Hematopoietic multipotent progenitor cell treated with erythropoietin and hydrocortisone succinate and interleukin-3 and kit ligand, for 15 days (in vitro differentiated cells): ENCODE measurements at places on chromosomes 1 and 21.
A peak's percentile ranks its signal among the peaks of the same experiment; 100 is the strongest.

DNA sequence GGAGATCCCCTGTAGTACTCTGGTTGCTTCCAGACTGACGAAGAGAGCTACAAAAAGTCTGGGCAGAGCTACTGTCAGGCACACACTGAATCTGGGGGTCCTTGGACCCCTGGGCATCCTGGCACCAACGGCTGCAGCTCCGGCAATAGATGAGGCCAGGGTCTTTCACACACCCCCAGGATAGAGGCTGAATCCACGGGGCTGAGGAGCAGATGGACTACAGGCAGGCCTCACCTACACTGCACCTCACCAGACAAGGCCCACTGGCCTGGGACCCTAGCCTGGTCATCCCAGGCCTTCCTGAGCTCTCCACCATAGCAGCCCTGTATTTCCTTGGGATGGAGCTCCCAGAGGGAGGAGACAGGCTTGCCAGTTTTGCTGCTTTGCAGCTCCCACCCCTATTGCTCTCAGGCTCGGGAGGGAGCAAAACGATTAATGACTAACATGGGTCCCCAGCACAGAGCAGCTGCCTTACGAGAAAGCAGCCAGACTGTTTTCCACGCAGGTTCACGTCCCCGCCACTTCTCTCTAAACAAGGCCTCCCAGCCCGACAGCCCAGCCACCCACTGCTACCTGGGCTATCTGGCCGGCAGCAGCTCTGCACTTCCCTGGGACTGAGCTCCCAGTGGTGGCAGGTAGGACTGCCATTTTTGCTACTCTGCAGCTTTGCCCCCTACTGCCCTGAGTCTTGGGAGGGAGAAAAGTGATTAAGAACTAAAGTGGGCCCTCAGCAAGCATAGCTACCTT lies 1022.5 kb upstream of the ADGRL2 start:
- DNase-seq, result no peak

DNA sequence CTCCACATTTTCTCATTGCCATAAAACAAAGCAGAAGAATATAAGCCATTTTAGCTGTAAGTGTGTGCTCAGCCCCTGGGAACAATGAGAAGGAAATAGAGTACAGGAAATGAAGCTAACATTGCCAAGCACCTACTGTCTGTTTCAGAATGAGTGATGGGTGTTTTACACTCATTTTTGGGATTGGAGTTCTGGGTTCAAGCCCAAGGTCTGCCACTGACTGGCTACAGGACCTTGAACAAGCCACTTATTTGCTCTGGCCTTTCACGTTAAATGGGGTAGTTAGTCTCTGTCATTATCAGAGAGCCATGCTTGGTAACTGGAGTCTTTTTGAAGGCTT lies 80.7 kb upstream of the KAZN start:
- no peak for DNase-seq

DNA sequence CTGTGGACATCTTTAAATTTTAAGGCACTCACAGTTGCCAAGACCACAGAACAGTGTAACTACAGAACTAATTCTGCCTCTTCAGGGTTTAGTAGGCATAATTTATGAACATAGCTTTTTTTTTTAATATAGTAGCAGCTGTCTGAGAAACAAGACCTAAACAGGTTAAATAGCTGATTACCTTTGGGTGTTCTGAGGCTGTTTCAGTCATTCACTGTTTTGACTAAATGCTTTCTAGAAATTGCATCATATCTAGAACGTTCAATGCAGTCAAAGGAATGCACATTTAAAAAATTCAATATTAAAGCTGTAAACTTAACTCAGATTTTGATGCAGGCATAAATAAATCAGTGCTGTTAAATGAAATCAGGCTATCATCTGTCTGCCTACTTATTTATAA lies 101.6 kb downstream of the BRINP3 start:
- no peak for DNase-seq

DNA sequence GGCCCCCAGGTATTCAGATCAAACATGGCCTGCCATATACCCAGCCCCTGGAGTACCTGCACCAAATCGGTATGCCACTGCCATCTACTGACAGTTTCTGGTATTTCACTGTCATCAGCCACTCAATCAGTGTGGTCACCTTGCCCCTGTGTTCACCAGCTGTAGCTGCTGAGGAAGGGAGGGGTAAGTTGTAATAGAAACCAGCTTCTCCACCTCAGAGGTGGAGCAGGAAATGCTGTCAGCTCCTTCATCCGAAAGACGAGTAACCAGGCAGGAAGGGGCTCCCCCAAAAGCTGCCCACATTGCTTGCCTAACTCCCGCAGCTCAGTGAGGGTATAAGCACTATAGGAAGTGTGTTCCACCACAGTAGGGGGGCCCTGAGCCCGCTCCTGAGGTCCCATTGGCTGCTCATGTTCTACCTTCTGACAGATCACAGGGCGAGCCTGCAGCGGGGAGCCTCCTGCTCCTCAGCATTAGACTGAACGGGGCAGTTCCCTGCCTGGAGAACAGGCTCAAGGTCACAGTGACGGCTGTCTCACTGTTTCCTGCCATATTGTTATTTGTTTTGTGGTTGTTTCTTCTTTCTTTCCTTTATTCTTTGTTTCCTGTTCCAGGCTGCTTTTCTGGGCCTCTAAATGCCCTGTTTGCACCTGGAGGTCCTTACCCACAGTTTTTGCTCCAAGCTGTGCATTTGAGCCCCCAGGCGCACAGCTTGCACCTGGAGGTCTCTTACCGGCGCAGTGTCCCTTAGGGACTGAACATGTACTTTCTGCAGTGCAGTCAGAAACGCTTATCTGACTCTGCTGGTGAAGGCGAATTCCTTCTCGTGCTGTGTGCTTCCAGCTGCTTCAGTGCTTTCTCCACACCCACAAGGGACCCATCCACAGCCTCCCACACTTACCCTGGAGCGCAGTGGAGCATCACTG lies 1638.3 kb downstream of the MRPL39 start:
- peak; percentile 10 for DNase-seq

DNA sequence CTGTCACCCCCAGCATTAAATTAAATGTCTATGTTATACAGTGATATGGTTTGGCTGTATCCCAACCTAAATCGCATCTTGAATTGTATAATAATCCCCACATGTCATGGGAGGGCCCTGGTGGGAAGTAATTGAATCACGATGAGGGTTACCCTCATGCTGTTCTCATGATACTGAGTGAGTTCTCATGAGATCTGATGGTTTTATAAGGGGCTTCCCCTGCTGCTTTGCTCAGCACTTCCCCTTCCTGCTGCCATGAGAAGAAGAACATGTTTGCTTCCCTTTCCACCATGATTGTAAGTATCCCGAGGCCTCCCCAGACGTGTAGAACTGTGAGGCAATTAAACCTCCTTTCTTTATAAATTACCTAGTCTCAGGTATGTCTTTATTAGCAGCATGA lies 445.7 kb downstream of the MRPL39 start:
- no peak for DNase-seq

- DNase-seq, result no peak
These were observed 591.7 kb downstream of the PLPP3 start for GRCh38 chr1:55987491-55988249.

DNA sequence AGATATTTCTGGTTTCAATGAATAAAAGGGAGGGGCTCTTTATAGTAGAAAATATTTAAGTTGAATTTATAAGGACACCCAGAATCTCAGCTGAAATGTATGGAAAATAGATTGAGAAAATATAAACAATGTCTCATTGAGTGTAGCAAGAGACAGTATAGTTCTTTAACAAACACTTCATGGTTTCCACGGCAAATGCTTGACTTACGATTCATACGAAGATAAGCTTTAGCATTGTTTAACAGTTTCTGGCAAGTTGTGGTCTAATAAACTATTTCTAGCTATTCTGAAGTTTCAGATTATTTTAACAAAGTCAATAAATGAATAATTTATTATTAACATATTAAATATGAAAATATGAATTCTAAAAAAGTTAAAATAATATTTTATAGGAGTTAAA lies 1419.4 kb downstream of the KCNT2 start:
- DNase-seq, result no peak

DNA sequence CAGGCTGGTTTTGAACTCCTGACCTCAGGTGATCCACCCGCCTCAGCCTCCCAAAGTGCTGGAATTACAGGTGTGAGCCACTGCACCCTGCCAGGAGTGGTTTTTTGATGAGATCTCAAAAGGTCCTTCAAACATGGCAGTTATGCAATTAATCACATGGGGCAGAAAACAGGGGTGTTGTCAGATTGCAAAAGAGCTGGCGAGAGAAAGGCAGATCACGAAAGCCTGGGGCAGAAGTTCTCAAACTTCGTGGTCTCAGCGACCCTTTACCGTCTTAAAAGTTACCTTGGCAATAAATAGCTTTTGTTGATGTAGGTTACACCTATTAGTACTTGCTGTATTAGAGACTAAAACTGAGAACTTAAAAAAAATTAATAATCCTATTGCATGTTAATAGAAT lies 16.1 kb downstream of the CNR2 start:
- no peak for DNase-seq

GRCh38 chr1:214537872-214538473 lies 13.4 kb downstream of the PTPN14 start:
- DNase-seq, result no peak

DNA sequence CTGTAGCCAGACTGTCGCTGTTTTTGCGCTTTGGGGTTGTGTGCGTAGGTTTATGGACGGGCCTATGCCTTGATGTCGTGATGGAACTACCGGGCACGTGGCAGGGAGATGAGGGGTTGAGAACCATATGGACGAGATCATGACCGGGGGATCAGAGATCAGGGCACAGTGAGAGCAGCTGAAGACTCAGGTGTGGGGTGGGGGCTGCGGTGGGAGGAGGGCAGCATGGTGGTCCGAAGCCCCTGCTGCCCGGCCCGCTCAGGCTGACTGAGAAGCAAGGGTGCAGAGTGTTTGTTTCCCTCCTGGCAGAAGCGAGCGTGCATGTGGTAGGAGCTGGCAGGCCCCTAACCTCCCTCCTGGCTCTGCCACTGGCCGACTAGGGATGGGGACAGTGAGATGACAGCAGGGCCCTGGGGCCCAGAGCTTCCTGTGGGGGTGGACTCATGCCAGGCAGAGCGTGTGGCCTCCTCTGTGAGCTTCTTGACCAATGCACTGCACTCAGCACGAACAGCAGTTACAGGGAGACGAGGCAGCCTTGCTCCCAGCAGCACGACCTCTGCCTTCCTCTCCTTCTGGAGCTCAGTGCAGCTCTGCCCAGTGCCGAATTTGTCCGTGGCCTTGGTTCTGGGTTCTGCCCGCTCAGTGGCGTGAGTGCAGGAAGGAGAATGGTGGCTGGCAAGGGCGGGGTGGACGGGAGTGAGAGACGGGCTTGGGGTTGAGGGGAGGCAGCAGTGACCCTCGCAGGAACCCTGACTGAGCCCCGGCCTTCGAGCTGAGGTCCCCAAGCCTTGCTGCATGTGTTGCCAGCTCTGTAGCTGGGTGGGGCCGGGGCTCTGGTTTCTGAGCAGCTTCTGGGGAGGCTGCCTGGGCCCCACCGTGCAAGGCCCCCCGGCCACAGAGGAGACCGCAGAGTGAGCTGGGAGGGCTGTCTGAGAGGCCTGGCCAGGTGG lies 22.2 kb upstream of the LRRC3 start:
- DNase-seq, result no peak

GRCh38 chr1:23475641-23476040 lies 8.3 kb downstream of the ASAP3 start:
- DNase-seq, result no peak

GRCh38 chr1:85484264-85484663 lies 19.3 kb upstream of the DDAH1 start:
- no peak for DNase-seq

DNA sequence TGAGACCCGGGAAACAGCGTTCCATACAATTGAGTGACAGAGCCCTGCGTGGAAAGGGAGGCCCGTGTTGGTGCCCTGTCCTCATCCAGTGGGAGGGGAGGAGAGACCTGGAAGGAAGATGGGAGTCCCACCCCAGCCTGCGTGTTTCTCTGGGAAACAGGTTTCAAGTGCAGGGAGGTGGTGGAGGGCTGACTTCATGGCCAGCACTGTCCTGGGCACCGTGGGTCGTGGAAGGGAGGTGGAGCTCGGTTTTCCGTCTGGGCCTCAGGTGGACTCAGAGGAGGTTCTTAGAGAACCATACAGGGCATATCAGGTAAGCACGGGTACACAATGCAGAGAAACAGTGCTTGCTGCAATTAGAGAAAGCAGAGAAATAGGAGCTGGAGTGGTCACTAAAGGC lies 222.6 kb downstream of the CAMTA1 start:
- DNase-seq, result no peak

DNA sequence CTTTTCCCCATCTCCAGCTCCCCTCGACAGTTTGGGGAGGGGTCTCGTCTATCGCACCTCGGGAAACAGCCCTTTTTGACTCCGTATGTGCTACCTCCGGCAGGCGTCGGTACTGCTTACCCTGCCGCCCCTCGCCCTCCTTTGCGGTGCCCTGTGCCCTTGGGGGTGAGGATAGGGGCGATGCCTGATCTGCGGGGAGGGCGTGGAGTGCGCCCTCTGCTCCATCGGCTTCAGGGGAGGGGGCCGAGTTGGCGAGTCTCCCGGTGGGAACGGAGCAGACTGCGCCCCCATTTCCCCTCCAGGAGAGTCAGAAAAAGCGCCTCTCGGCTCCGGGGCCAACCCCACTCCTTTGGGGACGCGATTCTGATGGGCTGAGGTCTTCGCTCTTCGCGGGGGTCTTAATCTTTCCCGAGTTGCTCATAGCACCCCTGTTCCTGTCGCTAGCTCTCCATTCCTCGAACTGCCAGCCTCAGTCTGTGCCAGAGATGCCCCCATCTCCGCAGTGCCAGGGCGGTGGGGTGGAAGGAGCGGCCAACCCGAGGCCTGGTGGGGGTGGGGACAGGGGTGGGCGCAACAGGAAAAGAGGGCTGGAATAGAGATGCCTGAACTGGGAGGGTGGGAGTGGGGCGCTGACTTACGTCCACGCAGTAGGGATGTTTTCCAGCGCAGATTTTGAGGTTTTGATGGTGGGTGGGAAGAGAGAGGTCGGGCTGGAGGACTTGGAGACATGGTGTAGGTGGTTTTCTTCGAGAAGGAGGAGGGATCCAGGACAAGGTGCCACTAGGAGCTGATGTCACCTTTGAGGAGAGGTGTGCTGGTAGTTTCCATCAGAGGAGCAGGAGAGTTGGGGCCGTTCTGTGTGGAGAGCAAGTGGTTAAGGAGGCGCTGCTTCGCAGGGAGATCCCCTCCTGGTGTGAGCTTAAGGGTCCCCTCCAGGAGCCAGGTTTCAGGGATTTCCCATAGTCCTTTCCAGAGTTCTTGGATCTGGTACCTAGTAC lies 674 bp downstream of the PPFIA4 start:
- no peak for DNase-seq

DNA sequence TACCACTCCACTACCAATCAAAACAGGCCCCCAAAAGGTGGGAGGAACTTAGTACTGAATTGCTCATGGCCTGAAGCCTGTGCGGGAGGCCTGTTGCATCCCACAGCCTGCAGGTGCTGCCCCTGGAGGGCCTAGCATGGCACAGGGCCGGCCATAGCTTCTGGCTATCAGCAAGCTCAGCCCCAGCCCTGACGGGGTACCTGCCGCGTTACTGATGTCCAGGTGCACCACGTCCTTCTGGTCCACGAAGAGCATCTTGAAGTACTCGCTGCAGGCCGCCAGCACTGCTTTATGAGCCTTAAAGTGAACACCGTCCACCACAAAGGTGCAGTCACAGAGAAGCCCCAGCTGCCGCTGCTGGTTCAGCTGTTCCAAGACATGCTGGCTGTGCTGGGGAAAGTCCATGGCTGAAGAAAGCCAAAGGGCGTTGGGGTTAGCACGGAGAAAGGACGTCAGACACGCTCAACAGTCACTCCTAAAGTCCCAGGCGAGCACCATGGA lies 27.8 kb downstream of the ZBTB17 start:
- DNase-seq, result no peak
